Endodermal cell (in vitro differentiated cells): ENCODE measurements at places on chromosomes 1 and 21.
A peak's percentile ranks its signal among the peaks of the same experiment; 100 is the strongest.

DNA sequence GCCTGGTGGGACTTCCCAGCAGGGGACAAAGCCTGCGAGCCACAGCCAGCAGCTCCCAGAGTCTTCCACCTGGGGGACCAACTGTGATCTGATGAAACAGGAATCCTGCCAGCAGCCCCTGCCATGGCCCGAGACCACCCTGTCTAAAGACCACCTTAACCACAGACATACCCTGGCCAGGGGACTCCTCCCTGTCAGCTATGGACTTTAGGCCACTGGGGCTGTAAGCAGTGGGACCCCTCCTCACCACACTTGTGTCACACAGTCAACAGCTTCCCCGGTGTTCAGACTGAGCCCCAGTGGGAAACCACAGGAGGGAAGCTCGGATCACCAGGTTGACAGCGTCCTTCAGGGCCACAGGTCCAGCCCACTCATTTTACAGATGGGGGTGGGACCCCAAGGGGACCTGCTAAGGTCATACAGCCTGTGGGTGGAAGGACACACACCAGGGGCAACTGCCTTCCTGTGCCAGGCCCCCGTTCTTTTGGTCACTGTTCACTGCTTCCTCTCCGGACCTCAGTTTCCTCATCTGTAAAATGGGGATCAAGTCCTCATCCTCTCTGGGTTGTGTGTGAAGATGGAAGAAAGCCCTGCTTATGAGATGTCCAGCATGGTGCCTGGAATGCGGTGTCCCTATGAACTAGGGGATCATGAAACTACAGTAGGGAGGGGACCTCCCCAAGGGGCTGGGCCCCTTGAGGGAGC, 11.4 kb downstream of the EPHA2 start:
- no peak for DNase-seq

DNA sequence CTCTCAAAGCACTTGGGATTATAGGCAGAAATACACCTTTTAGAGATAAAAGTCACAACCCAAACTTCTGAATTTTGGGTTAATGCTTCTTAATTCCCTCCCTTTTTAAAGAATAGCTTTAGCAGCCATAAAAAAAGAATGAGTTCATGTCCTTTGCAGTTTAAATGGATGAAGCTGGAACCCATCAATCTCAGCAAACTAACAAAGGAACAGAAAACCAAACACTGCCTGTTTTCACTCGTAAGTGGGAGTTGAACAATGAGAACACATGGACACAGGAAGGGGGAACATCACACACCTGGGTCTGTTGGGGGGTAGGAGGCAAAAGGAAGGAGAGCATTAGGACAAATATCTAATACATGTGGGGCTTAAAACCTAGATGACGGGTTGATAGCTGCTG, 55.8 kb downstream of the SLC27A3 start:
- DNase-seq = no peak

GRCh38 chr21:42376338-42376982, 10.1 kb upstream of the TFF1 start:
- DNase-seq = peak; percentile 64

- peak; percentile 81 for DNase-seq
These were observed 1.0 kb upstream of the EFNA1 start for GRCh38 chr1:155126556-155127104.

DNA sequence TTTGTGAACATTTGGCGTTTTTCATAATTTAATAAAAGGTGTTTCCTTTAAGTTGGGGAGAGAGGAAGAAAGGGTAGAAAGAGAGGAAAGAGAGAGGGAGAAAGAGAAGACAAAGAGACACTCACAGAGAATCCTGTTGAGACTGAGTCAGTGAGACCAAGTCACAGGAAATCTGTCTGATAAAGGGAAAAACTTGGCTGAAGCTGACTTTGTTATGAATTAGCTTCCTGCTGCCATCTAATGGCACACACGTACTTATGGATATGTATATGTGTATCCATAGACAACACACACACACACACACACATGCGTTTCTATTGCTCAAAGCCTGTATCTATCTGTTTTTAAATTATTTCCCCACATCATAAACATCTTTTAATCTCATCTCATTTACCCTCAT, 42.5 kb upstream of the DISC1 start:
- no peak for DNase-seq

DNA sequence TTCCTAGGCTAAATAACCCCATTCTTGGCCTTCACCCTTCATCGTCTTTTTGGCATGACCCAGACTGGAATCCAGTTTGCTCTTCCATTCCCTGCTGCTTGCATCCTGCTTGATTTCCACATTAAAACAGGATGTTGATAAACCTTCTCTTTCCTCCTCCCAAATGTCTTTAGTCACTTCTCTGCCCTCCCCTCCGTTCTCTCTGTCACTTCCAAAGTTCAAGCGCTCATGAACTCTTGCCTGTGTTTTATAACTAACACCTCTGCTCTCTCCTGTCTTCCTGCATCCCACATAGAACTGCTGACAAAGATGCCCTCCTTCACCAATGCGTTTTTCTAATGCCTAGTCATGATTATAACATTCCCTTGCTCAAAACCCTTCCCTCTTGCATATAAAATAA, 65.6 kb upstream of the SLC44A3 start:
- DNase-seq = no peak

GRCh38 chr1:203038891-203039608, 12.8 kb downstream of the PPFIA4 start:
- peak; percentile 93 for DNase-seq

- no peak for DNase-seq
These were observed 281.8 kb downstream of the VAV3 start for GRCh38 chr1:107683191-107683657.

DNA sequence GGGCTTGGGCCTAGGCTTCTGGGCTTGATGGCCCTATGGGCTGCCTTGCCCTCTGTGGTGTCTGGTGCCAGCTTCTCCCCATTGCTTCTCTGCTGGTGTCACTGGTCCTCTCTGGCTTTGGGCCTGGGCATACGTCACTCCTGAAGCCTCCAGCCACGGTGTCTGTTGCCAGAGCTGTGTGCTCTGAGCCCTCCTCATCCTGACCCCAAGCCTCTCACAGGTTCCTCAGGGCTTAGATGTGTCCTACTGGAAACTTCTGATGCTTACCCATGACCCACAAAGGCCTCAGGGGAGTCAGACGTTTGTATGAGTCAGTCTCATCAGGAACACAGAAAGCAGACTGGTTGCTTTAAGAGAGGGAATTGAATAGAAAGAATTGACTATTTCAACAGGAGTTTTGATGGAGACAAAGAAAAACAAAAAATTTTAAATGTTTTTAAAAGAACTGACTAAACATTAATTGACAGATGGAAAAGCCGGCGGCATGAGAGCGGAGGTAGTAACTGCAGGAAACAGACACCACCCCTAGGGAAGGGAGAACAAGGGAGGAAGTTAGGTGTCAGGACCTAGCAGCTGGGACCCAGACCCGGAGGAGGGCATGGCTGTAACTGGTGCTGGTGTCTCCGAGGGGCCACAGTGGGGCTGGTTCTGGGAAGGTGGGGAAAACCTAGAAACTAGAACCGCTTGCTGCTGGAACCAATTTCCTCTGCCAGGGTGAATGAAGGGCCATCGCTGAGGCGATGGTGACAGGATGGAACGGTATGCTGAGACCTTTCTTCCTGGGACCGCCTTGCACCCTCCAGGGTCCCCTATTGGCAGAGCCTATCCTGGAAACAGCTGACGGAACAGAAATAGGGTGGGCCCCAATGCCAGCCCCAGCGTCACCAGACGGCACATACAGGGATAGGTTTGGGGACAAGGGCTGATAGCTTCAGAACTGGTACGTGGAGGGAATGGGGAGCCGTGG, 40.0 kb upstream of the CITED4 start:
- DNase-seq = no peak
